ENCODE measurements at places on chromosomes 4 and X.
A peak's percentile ranks its signal among the peaks of the same experiment; 100 is the strongest.

DNA sequence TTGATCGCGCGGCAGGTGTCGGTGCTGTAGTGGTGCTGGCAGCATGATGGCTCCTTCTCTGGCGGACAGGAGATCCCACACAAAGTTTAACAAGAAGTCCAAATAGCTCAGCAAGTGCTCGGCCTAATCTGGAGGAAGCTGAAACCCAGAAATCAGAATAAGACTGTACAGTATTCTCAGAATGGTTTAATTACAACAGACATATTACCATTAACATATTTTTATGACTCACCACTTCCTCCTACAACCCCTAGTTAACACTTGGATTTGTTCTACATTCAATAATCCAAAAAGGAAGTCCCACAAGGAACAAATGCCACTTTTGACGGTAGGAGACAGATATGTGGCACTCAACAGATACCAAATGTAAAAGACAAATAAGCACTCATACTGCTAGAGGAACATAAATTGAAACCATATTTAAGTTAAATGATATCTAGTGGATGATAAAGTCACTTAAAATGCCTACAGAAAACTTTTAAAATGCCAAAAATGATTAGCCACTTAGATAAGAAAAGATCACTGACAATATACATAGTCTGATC lies 91.2 kb downstream of the HUWE1 start:
- H3K4me1 ChIP-seq: peaks cover under 1% of the 10 kb centered on the region
- H3K27me3 ChIP-seq: no peaks in the 10 kb centered on the region
- peaks cover 55% of the 10 kb centered on the region for H3K36me3 ChIP-seq
- H3K4me3 ChIP-seq: no peak overlapping the region
- DNase-seq: no peak

DNA sequence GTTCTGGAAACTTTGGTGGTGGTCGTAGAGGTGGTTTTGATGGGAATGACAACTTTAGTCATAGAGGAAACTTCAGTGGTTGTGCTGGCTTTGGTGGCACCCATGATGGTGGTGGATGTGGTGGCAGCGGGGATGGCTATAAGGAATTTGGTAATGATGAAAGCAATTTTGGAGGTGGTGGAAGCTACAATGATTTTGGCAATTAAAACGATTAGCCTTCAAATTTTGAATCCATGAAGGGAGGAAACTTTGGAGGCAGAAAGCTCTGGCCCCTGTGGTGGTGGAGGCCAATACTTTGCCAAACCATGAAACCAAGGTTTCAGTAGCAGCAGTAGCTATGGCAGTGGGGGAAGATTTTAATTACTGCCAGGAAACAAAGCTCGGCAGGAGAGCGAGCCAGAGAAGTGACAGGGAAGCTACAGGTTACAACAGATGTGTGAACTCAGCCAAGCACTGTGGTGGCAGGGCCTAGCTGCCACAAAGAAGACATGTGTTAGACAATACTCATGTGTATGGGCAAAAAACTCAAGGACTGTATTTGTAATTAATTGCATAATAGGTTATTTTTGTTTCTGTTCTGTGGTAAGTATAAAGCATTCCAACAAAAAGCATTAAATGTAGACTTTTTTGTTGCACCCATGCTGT lies 23.2 kb upstream of the SOD3 start:
- DNase-seq: no peak
- H3K4me1 ChIP-seq: peaks cover 8% of the 10 kb centered on the region
- no peaks in the 10 kb centered on the region for H3K27me3 ChIP-seq
- H3K36me3 ChIP-seq: no peaks in the 10 kb centered on the region
- no peak overlapping the region for H3K4me3 ChIP-seq

- H3K27ac ChIP-seq: no peak overlapping the region
- H3K36me3 ChIP-seq: no peaks in the 10 kb centered on the region
- H3K27me3 ChIP-seq: peaks cover 7% of the 10 kb centered on the region
- no peaks in the 10 kb centered on the region for H3K4me1 ChIP-seq
- DNase-seq: no peak
Measured at GRCh38 chr4:121555315-121556107, 141.3 kb downstream of the ANXA5 start.

DNA sequence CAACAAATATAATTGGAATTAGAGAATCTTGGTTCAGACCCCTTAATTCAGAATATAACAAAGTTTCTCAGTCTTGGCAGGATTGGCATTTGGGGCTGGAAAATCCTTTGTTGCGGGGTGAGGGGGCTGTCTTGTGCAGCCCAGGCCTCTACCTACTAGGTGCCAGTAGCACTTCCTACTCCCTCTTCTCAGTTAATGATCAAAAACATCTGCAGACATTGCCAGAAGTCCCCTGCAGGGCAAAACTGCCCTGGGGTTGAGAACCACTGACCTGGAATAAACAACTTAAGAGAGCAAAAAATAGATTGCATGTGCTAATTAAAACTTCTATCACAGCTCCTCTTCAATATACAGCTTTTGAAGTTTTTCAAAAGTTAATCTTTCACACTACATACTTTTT lies 36.7 kb upstream of the CXorf38 start:
- no peak overlapping the region for H3K4me3 ChIP-seq
- no peak for DNase-seq
- peaks cover 26% of the 10 kb centered on the region for H3K36me3 ChIP-seq
- H3K27me3 ChIP-seq: no peaks in the 10 kb centered on the region
- H3K27ac ChIP-seq: no peak overlapping the region
- H3K4me1 ChIP-seq: peaks cover 14% of the 10 kb centered on the region

DNA sequence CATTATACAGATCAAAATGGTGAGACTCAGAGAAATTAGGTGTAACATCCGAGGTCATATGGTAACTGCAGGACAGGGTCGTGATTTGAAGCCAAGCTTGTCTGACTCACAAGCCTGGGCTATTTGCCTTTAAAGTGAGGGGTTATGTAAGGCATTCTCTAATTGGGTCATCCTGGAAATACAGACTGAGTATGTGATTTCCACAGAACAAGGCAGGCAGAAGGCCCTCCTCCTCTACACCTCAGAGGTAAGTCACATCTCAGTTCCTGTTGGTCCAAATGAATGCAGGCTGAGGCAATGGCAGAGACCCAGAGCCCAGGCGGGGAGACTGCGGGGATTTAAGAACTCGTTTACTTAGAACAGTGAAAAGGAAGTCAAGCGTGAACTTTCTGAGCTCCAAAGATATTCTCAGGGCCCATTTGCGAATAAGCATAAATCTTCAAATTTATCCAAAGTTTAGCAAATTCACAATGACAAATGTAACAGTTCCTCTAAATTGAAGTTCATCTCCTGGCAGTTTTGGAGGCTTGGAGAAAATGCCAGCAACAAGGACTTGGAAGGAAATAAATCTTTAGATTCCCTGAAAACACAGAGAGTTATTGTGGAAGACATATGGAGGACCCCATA lies 153.3 kb downstream of the LDB2 start:
- H3K27me3 ChIP-seq: no peaks in the 10 kb centered on the region
- H3K36me3 ChIP-seq: no peaks in the 10 kb centered on the region
- no peaks in the 10 kb centered on the region for H3K4me1 ChIP-seq
- no peak overlapping the region for H3K4me3 ChIP-seq
- no peak for DNase-seq
- H3K27ac ChIP-seq: no peak overlapping the region

- no peaks in the 10 kb centered on the region for H3K36me3 ChIP-seq
- no peaks in the 10 kb centered on the region for H3K4me1 ChIP-seq
- no peak overlapping the region for H3K4me3 ChIP-seq
- no peaks in the 10 kb centered on the region for H3K27me3 ChIP-seq
Measured at GRCh38 chrX:123217728-123218127, 33.6 kb downstream of the GRIA3 start.

GRCh38 chrX:18899796-18900380 lies 84.0 kb downstream of the PHKA2 start:
- H3K4me1 ChIP-seq: no peaks in the 10 kb centered on the region
- no peaks in the 10 kb centered on the region for H3K27me3 ChIP-seq
- H3K36me3 ChIP-seq: no peaks in the 10 kb centered on the region
- H3K4me3 ChIP-seq: no peak overlapping the region
- DNase-seq: no peak

GRCh38 chr4:8324640-8325239 lies 55.2 kb downstream of the HTRA3 start:
- H3K4me1 ChIP-seq: no peaks in the 10 kb centered on the region
- no peak for DNase-seq
- no peaks in the 10 kb centered on the region for H3K27me3 ChIP-seq
- H3K4me3 ChIP-seq: no peak overlapping the region
- no peak overlapping the region for H3K27ac ChIP-seq

GRCh38 chr4:182906786-182907185 lies 10.4 kb downstream of the DCTD start:
- no peaks in the 10 kb centered on the region for H3K27me3 ChIP-seq
- no peak overlapping the region for H3K27ac ChIP-seq
- H3K4me1 ChIP-seq: peaks cover 11% of the 10 kb centered on the region
- H3K4me3 ChIP-seq: no peak overlapping the region
- no peak for DNase-seq
- peaks cover 51% of the 10 kb centered on the region for H3K36me3 ChIP-seq

DNA sequence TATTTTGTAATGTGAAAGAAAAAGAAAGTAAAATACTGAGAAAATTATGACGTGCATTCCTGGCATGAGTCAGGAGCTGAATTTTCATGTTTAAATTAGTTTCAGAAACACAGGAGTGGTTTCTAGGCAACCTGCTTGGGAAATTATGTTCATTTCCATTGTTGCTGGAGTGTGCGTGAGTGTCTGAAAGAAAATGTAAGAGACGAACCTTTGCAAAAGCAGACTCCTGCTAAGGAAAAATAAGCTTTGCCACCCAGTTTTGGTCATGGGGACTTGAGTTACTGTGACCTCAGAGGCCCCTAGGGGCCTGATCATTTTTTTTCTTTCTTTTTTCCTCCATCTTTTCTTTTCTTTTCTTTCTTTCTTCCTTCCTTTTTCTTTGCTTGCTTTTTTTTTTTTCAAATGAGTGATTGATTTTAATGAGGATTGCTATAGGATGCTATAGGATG lies 18.8 kb upstream of the CHRNA9 start:
- peak; percentile 66 for DNase-seq
- peak overlapping the region; percentile 95 for H3K27ac ChIP-seq
- no peaks in the 10 kb centered on the region for H3K27me3 ChIP-seq
- H3K4me1 ChIP-seq: peaks cover 42% of the 10 kb centered on the region
- H3K36me3 ChIP-seq: no peaks in the 10 kb centered on the region

DNA sequence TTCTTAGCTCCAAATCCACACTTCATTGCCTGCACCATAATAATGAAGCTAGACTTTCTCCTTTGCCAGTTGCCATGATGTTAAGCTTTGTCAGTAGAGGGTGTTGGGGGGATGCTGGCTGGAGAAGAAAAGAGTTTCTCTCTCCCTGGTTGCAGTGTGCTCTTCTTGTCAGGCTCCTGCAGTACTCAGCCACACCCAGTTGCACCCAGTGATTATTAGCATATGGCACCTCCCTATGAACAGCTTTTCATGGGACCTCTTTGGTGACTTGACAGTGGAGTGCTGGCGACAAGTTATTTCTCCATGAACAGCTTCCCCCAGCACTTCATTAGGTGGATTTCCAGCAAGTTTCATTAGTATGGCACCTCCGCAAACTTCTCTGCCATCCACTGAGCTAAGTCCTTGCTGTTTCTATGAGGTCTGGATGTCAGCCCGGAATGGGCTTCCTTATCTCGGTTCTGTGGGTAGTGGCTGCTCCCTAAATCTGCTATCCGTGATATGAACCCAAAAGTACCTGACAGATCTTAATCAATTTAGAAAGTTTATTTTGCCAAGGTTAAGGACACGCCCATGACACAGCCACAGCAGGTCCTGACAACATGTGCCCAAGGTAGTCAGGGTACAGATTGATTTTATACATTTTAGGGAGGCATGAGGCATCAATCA lies 18.8 kb upstream of the OTUD4 start:
- no peak overlapping the region for H3K4me3 ChIP-seq
- H3K27me3 ChIP-seq: peaks cover 8% of the 10 kb centered on the region
- no peaks in the 10 kb centered on the region for H3K4me1 ChIP-seq
- no peaks in the 10 kb centered on the region for H3K36me3 ChIP-seq

GRCh38 chr4:39259571-39260330 lies 77.4 kb downstream of the WDR19 start:
- no peaks in the 10 kb centered on the region for H3K27me3 ChIP-seq
- H3K36me3 ChIP-seq: no peaks in the 10 kb centered on the region
- no peaks in the 10 kb centered on the region for H3K4me1 ChIP-seq
- H3K27ac ChIP-seq: no peak overlapping the region
- no peak for DNase-seq

DNA sequence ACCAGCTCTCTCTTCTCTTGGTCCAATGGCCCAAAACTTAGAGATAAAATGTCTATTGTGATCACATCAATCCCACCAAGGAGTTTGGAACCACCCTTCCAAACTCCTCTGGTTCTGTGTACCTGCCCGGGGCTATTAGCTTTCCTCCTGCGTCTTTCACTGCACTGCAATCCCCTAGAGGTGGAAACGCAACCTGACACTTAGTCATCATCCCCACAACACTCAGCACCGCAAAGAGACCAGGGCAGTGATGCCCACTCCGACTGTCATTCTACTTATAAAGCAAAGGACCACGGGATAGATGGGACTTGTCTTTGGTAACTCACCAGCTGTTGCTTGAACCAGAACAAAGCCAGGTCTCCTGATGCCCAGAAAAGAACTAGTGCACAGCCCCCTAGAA lies 22.0 kb downstream of the AFAP1 start:
- H3K27me3 ChIP-seq: no peaks in the 10 kb centered on the region
- H3K36me3 ChIP-seq: no peaks in the 10 kb centered on the region
- H3K4me3 ChIP-seq: no peak overlapping the region
- H3K4me1 ChIP-seq: peaks cover 12% of the 10 kb centered on the region

DNA sequence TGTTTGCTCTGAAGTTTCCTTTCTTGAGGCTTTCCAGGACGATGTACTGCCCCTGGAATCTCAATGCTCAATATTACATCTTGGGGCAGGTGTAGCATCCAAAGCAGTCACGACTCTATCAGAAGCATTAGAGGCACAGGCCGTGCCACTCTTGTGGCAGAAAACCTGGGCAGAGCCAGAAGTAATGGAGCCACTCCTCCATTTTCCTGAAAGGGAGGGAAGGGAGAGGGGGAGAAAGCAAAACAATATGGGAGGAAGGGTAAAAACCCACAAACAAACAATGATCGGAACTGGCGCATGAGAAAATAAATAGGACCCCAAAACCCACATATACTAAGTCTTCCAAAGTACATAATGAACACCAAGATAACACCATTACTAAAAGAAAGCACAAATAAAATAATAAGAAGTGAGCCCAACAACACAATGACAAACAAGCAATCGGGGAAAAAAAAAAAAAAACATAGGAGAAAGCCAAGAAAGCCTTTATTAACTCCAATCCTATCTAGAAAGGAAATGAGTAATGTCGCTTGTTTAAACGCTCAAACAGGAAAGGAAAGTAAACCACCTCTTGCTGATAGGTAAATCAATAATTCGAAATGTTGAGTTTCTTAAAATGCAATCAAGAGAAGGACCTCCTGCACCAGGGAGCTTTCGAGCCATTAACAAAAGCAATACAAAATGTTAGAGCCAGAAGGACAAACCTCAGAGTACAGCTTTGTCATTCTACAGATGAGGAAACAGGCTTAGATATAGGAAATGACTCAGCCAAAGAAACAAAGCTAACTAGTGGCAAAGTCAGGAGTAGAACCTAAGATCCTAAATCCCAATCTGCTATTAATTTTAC lies 117.4 kb downstream of the ATRX start:
- peaks cover 7% of the 10 kb centered on the region for H3K4me1 ChIP-seq
- H3K27me3 ChIP-seq: no peaks in the 10 kb centered on the region
- no peak for DNase-seq
- peaks cover 7% of the 10 kb centered on the region for H3K36me3 ChIP-seq
- H3K4me3 ChIP-seq: no peak overlapping the region
- H3K27ac ChIP-seq: peak overlapping the region; percentile 13

- H3K4me1 ChIP-seq: peaks cover 11% of the 10 kb centered on the region
- H3K4me3 ChIP-seq: no peak overlapping the region
- H3K27ac ChIP-seq: no peak overlapping the region
- peaks cover 4% of the 10 kb centered on the region for H3K36me3 ChIP-seq
Measured at GRCh38 chr4:2767046-2767704, 11.0 kb upstream of the TNIP2 start.
